ENCODE measurements at places on chromosomes 4 and X.
A peak's percentile ranks its signal among the peaks of the same experiment; 100 is the strongest.

DNA sequence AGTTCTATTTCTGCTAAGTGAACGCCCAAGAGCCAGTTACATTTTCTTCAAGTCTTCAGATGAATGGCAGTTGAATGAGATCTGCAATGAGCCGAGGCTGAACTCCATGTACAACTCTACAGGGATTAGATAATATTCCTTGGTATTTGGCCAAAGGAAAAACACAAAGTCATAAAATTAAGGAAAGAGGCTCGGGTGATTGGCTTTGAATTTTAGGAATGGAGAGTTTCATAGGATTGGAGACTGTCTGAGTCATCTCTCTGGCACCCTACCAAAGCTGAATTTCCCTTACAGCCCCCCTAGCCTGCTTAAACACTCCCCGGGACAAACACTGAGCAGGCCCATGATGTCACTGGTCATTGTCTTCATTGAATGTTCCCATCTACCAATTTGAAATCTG is 188.0 kb upstream of the C1QTNF7 start:
- no peak for DNase-seq

DNA sequence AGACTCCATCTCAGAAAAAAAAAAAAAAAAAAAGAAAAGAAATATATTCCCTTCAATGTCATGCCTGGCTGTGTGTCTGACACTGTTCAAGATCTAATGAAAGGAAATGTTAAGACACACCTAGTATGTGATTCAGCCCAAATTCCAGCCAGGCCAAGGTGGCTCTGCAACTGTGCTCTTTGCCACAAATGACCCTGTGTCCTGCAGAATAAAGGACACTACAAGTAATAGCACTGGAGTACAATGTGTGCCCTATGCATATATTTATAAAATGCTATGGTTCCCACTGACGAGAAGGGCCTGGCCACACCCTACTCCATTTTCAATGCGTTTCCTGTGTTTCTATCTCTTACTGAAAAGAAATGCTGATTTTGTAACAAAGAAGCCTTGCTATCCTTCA is 98.0 kb upstream of the SORBS2 start:
- DNase-seq, result no peak

GRCh38 chr4:112002248-112002661 is 143.0 kb upstream of the FAM241A start:
- DNase-seq, result no peak

DNA sequence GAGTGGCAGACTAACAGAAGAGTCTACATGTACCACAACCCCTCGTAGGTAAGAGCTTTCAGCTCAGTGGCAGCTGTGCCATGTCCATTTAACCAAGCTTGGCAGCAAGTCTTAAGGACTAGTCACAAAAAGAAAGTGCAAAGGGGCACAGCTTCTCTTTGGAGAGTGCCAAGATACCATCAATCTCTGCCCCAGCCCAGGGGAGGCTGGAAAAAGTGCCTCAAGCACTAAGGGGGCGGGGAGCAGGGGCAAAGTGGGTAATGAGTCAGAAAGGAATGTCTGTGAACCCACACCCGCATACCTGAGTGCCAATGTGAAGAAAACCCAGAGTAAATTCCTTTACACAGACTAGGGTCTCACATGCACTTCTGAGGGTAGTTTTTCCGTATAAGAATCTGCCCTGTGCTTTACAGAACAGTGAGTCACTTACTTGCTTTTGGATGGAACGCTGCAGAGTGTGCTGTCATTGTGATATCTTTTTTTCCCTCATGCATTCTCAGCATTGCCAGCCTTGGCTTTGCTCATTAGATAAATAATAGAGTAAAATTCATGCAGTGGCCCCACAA is 219.8 kb downstream of the ZNF674 start:
- peak; percentile 37 for DNase-seq

DNA sequence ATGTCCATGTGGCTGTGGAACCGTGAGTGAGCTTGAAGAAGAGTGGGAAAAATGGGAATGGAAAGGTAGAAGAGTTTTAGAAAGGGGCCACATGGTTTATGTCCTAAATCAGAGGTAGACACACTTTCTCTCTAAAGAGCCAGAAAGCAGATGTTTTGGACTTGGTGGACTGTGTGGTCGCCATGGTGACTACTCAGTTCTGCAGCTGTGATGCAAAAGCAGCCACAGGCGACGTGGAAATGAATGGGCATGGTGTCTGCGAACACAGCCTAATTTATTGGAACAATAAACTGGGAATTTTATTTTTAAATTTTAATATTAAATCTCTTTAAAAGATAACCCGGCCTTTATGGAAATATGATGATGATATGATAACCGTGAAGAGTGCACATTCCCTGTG is 386.0 kb upstream of the FAT1 start:
- DNase-seq, result no peak

DNA sequence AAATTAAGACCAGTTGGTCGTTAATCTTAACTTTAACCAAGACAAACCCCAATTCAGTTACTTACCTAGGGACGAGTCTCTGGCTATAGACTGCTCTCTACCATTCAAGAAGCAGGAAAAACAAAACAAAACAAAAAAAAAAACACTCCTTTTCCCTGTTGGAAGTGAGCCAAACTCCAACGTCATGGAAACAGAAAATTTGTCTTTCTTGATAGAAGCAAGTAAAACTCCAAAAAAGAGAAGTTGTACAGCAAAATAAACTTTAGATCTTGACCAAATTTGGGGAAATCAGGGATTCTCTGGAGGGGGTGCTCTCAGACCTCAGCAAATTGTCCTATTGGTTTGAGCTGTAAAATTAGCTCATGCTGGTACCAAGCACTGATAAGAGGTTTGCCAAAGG is 3.7 kb downstream of the CNGA1 start:
- DNase-seq, result no peak

DNA sequence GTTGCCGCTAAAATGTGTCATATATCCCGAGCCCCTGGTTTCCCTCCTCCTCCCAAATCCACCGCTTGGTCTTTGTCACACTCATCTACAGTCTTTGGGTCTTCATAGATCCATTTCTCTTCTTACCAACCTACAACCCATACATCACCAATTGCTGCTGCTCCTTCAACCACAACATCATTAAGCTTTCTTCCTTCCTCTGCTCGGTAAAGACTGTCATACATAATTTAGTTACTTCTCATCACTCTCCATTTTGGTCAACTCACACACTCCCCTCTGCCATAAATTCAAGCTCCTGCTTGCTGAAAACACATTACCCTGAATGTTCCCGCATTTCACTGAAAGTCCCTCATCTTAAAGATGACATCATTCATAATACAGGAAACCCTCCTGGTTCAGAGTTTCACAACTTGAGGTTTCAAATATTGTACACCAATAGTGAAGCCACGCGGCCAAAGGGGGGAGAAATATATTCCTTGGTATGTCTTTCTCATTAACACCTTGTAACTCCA is 1.7 kb upstream of the DCTD start:
- no peak for DNase-seq

GRCh38 chr4:19615086-19615689 is 636.5 kb upstream of the SLIT2 start:
- no peak for DNase-seq

- no peak for DNase-seq
These were observed 19.7 kb upstream of the SCRG1 start for GRCh38 chr4:173418639-173419038.

DNA sequence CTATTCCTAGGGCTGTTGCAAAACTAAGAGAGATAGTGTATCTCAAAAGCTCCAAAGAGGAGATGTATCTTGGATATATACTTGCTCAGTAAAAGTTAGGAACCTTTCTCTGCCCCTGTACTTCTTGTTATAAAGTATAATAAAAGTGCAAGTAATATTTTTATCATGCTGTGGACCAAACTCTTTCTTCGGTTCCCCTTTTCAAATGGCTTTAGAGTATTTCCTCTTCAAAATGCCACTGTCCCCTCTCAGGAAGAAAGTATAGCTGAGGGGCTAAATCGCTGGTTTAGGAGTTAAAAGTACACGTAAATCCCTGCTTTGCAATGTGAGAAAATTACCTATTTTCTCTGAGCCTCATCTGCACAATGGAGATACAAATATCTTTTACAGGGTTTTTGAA is 169.1 kb upstream of the FTHL17 start:
- no peak for DNase-seq

DNA sequence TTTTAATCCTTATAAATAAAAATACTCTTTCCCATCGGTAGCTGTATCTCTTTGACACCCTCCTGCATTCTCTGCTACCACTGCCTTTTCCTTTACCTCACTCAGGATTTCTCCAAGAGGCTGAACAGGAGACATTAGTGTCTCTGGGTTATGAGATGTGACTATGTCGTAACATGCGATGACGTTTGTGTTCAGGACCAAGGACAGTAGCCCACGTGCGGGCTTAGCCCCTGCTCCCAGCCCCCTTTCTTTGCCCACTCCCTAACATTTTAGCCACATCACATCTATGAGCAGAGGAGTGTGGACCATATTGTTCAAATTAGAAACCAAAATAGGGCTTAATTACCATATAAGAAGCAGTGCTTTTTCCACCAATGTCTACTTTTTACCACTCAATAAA is 369.3 kb downstream of the FBXW7 start:
- DNase-seq, result no peak

- DNase-seq, result no peak
These were observed 848.6 kb upstream of the PABPC4L start for GRCh38 chr4:135050086-135050717.

DNA sequence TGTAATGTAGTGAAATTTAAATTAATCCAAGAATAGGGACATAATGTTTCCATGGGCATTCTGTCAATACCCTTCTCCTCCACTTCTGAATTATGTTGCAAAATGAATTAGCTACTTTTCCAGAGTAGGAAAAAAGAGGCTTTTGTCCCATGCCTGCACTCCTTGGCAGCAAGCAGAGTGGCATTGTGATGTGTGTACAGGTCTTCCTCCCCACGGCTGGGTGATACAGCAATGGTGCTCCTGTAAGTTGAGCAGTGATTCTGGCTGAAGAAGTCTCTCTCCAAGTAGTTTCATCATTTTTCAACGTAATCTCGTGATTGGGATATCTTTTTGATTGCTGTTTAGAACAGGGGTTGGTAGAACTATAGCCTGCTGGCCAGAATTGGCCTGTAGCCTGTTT is 59.9 kb downstream of the KIT start:
- no peak for DNase-seq

- no peak for DNase-seq
These were observed 875.4 kb downstream of the ADGRL3 start for GRCh38 chr4:62075521-62075920.

DNA sequence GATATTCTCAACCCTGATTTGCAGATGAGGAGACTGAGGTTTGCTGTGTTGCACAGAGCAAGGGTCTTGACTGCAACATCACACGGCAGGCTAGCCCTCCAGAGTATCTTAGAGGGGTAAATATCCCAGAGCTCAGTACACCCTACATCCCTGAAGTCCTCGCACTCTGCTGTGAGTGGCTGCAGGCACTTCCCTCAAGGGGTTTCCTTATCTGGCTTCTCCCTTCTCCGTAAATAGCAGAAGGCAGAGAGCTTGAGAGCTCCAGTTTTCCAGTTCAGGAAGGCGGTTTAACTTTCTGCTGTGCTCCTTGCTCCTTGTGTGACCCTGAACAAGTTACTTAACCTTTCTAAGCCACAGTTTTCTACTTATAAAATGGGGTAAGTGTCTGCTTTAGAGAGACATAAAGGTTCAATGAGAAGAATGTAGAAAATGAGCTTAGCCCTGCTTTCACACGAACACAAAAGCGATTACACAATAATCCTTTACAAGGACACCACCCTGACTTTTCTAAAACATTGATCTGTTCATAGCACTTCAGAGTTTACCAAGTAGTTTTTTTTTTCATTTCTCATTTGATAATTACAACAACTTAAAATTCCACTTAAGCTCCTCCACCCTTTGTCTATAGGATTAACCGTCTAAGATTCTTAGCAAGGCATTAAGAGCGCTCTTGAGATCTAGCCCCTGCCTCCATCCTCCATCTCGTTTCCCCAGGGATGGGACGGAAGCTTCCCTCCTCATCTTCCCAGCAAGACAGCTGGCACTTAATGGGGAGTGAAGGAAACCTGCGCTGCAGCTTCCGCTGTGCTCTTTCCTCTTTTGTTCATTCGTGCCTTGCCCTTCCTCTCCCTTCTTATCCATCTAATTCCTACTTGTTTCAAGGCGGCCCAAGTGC is 68.4 kb downstream of the TAPT1 start:
- DNase-seq, result no peak

DNA sequence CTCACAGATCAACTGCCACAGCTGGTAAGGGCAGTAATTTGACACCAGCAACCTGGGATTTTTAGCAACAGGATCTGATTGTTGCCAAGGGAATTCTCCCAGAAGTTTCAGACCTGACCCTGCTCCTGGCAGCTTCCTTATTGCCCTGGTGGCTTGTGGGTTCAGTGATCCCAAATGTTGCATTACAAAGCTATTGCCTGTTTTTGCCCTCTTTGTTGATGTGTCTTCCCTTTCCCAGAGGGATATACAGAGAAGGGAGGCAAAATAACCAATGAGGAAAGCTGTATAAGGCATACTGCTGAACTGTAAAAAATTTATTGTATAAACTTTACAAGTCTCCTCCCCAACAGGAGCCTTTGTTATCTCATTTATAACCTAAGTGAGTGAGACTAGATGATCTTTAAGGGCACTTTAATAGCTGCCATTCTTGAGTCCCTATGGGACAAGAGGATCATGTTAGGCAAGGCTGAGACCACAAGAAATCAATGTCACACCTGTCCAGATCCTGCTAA is 22.2 kb downstream of the VSIG4 start:
- DNase-seq, result no peak

DNA sequence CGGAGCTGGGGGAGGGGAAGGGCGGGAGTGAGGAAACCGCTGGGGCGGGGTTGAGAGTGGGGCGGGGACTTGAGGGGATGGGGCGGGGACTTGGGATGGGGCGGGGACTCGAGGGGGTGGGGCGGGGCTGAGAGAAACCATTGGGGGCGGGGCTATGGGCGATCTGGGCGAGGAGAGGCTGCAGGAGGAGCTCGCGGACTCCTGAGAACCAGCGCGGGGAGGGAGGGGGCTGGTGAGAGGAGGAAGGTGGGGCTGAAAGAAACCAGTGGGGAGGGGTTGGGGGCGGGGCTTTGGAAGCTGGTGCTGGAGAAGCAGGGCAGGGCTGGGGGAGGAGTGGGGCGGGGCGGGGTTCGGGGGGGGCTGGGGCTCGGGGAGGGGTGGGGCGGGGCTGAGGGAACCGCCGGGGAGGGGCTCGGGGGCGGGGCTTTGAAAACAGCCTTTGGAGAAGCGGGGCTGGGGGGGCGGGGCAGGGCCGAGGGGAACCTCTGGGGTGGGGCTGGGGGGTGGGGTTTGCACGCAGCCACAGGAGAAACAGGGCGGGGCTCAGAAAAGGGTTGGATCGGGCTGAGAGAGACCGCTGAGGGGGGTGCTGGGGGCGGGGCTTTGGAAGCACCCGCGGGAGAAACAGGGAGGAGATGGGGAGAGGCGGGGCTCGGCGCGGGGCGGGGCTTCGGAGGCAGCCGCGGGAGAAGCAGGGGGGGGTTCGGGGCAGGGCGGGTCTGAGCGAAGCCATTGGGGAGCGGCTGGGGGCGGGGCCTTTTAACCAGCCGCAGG is 777 bp upstream of the EOLA2 start:
- peak; percentile 83 for DNase-seq

GRCh38 chrX:70009970-70010369 is 39.8 kb downstream of the AWAT2 start:
- no peak for DNase-seq

DNA sequence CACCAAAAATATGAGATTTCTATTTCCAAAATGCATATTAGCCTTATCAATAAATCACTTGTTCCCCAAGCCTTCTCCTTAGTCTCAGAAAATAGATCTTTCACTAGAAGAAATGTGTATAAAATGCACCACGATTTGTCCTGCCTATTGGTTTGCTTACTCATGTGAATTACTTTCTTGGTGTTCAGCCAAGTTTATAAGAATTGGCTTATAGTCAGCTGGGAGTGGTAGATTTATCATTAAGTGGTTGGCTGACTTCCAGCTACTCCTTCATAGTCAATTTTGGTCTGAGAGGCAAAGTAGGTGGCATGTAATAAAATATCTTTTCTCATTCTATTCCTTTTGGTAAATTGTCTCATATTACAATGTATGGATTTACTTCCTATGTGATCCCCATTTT is 1.3 kb downstream of the SULT1E1 start:
- no peak for DNase-seq

Data from activated CD4-positive, alpha-beta T cell treated with anti-CD3 and anti-CD28 coated beads for 1 hour (primary cell).